ENCODE measurements at places on chromosomes 7 and 10. TPM values are rescaled to one million over a fixed set of nuclear protein-coding genes. Genes with fewer than 3 reads are reported as not detected.

REEP3 gene
- total RNA-seq: 17.4 TPM

NRAP gene
- total RNA-seq: 826 TPM

GNAT3 gene
- total RNA-seq: not detected

PTPN20 gene
- 15.7 TPM for total RNA-seq

HOXA1 gene
- total RNA-seq: not detected

AKR1B1 gene
- 230 TPM for total RNA-seq

ZNF511 gene
- total RNA-seq: 45.1 TPM

RSPH10B2 gene
- total RNA-seq: not detected

CXCL12 gene
- 136 TPM for total RNA-seq

C10orf67 gene
- total RNA-seq: 0.62 TPM

RBM20 gene
- total RNA-seq: 114 TPM

MRC1 gene
- total RNA-seq: 26.7 TPM

NEBL gene
- 781 TPM for total RNA-seq

GPR158 gene
- total RNA-seq: not detected

STEAP1 gene
- total RNA-seq: 1.5 TPM

ACTR3C gene
- total RNA-seq: 4.0 TPM

DENND11 gene
- 10.8 TPM for total RNA-seq

WDR11 gene
- 13.0 TPM for total RNA-seq

SLK gene
- 31.0 TPM for total RNA-seq

CALML3 gene
- not detected for total RNA-seq

RELN gene
- total RNA-seq: 2.5 TPM

CYP51A1 gene
- total RNA-seq: 17.6 TPM

EBLN1 gene
- not detected for total RNA-seq

UBE3C gene
- total RNA-seq: 52.1 TPM

GPR146 gene
- 41.5 TPM for total RNA-seq

GPR15LG gene
- total RNA-seq: not detected

APBB1IP gene
- 2.8 TPM for total RNA-seq

CCDC3 gene
- 2.4 TPM for total RNA-seq

PLAC9 gene
- total RNA-seq: 23.2 TPM

TMEM176B gene
- 45.2 TPM for total RNA-seq

AS3MT gene
- total RNA-seq: 22.4 TPM

ENO4 gene
- total RNA-seq: 0.64 TPM

IDI2 gene
- total RNA-seq: not detected

PRPS1L1 gene
- not detected for total RNA-seq
